ENCODE measurements at places on chromosomes 12 and 14.

GRCh38 chr14:101844751-101845150, 83.2 kb downstream of the PPP2R5C start:
- no peak for DNase-seq

GRCh38 chr14:76467711-76468155, 91.8 kb downstream of the ESRRB start:
- DNase-seq: no peak

DNA sequence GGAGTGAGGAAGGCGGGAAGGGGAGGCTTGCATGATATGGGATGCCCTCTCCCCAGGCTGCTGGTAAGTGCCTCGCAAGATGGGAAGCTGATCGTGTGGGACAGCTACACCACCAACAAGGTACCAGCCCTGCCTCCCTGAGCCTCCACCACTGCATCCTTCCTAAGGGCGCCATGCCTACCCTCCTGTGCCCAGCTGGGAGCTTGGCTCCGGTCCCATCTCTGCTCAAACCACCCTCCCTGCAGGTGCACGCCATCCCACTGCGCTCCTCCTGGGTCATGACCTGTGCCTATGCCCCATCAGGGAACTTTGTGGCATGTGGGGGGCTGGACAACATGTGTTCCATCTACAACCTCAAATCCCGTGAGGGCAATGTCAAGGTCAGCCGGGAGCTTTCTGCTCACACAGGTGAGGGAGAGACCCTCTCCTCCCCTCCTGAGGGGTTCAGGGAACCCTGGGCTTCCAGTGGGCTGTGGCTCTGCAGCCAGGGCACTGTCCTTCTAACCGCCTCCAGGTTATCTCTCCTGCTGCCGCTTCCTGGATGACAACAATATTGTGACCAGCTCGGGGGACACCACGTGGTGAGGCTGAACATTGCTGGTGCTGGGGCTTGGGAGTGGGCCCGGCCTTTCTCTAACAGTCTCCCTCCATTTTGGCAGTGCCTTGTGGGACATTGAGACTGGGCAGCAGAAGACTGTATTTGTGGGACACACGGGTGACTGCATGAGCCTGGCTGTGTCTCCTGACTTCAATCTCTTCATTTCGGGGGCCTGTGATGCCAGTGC, 2.6 kb downstream of the GNB3 start:
- DNase-seq: no peak

- DNase-seq: no peak
Observed at GRCh38 chr12:62693376-62694050, 226.9 kb downstream of the MON2 start.

- DNase-seq: no peak
Observed at GRCh38 chr14:51960866-51961265, 28.5 kb upstream of the RTRAF start.

DNA sequence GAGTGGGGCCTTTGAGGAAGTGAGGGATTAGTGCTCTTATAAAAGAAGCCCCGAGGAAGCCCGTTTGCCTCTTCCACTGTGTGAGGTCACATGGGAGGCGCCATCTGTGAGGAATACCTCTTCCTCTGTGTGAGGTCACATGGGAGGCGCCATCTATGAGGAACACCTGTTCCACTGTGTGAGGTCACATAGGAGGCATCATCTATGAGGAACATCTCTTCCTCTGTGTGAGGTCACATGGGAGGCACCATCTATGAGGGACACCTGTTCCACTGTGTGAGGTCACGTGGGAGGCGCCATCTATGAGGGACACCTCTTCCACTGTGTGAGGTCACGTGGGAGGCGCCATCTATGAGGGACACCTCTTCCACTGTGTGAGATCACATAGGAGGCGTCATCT, 69.7 kb downstream of the SLC24A4 start:
- no peak for DNase-seq

DNA sequence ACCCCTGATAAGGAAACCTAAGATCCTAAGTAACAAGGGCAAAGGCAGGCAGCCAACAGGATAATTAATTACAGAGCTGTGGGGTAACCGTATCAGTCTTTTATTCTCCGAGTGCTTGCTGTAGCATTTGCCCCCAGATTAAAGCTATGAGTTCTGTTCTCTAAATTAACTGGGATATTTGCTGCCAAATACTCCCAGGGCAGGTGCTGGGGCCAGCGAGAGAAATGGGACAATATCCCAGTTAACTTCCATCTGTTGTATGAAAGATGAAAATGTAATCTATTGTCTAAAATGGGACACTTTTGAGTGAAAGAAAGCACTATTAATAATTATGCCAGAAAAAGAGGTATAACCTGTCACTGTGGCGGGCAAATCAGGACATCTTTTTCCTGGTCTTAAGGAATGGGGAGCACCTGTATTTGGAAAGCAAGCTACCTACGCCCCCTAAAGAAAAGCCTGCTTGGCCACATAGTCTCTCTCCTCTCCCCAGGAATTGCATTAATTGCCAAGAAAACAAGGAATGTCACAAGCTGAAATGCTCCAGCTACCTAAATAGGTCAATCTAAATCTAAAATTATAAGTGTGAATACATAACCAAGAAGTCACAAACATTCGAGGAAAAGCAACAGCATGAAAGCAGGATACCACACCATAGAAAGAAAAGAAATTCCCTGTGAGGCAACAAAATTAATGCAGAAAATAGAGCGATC, 26.7 kb upstream of the CFAP54 start:
- DNase-seq: no peak

GRCh38 chr14:55126932-55127459, 2.1 kb upstream of the LGALS3 start:
- DNase-seq: no peak

- no peak for DNase-seq
Observed at GRCh38 chr12:11656550-11656949, 7.1 kb downstream of the ETV6 start.

GRCh38 chr12:52010152-52010622, 3.4 kb downstream of the TAMALIN start:
- no peak for DNase-seq

GRCh38 chr12:62806893-62807292, 128.1 kb downstream of the PPM1H start:
- DNase-seq: no peak
